ENCODE measurements at places on chromosomes 2 and 18.

GRCh38 chr2:3784731-3785130, 81.4 kb downstream of the DCDC2C start:
- no peak for DNase-seq

DNA sequence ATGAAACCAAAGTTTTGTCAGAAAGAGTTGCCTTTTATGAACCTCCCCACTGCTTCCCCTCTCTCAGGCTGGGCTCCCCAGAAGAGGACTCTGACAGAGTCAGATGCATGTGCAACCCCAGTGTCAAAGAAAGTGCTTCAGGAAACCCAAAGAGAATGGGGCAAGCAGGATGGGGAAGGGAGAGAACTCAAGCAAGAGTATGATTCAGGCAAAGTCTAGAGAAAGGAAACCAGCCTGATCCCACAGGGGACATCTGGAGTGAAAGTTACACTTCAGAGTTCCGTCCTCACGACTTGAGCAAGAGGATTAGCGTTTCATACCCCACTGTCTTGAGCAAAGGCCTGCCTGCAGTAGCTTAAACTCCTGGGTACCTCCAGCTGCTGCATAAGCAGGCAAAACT, 51.8 kb upstream of the EPC2 start:
- no peak for DNase-seq

DNA sequence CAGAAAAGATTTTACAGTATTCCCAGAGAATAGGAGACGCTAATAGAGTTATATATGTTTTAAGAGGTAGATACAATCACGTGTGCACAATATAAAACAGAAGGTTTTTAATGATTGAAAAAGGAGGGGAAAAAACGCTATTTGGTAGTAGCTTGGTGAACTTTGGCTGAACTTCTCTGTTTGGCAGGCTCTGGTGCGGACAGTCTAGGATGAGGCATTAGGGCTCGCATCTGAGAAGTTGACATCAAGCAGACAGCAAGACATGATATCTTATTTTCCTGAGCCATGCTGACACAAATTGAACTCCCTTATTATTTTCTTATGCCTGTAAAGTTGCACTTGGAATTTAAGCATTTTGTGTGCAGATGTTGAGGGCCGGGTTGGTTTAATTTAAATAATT, 176.6 kb downstream of the EN1 start:
- DNase-seq = peak; percentile 87

- DNase-seq = no peak
Observed at GRCh38 chr18:11871501-11871900, 20.3 kb downstream of the CHMP1B start.

GRCh38 chr2:214730800-214731407, 78.6 kb downstream of the BARD1 start:
- DNase-seq = no peak

DNA sequence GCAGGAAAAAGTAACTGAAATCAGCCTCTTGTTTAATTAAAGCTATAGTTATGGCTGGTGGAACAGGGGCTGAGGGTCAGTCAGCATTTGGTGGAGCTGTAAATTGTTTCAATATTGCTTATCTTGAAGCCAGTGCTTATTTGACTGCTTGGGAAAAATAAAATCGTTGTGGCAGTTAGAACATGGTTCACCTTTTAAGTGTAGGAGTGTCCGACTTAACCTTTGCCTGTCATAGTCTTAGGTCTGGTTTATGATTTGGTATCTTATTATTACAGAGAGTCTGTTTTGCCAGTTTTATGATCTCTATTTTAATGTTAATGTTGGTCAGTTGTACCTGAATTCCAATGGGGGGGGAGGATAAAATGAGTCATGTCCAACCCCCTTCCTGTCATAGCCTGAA, 27.2 kb upstream of the NOL4 start:
- no peak for DNase-seq

Measured in hindlimb muscle (tissue), 1 donor.